ENCODE measurements at places on chromosomes 11 and 22.
A peak's percentile ranks its signal among the peaks of the same experiment; 100 is the strongest.

DNA sequence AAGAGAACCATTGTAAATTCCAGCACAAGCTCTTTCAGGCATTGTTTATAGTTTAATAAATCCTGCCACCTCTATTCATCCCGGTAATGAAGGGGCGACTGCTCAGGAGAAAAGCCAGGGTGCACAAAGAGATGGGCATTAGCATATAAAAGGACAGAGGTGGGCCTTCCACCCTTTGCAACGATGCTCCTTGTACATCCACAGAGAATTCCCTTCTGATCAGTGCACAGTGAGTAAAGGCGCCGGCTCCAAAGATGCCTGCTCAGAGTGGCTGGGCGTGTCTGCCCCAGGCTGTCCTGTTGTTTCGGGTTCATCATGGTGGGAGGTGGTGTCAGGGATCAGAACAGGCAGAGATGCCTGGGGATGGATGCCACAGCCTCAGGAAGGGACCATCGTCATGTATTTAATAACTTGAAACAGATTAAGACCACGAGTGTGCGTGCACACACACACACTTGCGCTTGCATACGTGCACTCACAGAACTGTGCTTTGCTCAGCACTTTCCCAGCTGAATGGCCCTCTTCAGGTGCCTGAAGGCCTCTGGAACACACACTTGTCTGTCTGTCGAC is 305.0 kb downstream of the TBC1D22A start:
- DNase-seq, result no peak

DNA sequence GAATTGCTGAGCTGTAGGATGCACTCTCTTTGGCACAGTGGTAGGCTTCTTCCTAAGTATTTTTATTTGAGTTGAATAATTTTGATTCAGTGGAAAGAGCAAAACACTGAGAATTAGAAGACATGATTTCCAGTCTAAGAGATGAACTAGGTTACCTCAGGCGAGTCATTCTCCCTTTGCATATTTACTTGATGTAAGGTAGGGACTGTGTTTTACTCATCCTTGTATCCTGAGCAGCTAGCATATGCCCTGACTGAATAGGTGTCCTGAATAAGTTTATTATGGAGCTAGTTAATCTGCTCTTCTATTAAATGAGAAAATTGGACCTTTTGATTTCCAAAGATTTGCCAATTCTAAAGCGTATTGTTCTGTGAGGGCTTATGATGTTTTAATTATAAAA is 50.7 kb downstream of the STIM1 start:
- peak; percentile 68 for DNase-seq

DNA sequence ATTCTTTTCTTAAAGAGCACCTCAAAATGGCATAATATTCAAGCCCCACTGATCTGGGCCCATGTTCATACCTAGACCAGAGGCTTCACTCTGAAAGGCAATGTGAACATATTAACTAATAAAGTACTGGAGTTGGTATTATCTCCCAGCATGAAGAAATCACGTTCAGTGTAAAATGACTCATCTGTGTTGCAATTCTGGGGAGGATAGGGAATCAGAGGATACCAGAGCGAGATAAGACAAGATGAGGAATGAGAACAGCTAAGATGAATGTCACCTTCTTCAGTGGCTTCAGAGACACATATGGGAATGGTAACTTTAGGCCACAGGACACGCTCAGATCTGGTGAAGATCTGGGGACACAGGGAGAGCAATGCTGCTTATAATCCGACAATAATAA is 121.1 kb downstream of the NTM start:
- peak; percentile 4 for DNase-seq

DNA sequence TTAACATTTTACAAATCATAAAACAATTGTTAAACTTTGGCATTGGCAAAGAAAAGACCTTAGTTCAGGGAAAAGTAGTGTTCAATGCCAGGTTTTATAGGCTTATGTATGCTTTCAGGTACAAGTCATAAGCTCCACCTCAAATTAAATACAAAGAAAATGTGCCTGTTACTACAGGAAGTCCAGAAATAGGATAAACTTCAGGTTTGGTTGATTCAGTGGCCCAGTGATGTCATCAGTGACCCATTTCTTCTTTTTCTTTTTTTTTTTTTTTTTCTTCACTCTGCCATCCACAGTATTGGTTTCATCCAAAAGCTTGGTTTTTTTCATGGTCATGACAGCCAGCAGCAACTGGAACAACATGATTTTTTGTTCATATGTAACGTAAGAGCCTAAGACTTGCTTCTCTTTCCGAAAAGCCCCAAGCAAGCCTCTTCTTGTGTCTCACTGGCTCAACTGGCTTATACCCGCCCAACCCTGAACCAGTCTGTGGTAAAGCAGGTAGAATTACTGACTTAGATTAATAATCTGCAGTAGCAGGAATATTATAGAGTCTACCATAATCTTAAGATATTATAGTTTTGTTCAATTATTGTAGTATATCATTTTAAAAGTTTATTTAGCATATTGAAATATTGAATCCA is 46.2 kb downstream of the TTC17 start:
- no peak for DNase-seq

DNA sequence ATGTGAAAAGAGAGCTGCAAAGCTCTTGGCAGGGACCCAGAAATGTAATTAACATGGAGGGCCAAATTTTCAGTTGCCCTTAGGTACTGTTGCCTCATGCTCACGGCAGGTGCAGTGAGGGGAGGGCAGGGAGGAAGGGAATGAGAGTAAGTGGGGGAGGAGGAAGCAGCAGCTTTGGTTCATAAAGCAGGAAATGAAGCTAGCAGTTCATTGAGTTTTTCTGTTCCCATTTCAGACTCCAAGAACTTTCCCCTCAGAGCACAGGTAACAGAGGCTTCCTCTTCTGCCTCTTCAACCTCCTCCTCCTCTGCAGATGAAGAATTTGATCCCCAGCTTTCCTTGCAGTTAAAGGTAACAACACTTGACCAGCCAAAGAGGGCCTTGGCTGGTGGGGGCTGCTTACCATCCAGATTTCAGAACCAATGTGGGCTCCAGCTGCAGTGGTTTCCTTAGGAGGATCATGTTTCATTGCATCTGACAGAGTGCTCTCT is 57.9 kb upstream of the PARVA start:
- DNase-seq, result peak; percentile 33

DNA sequence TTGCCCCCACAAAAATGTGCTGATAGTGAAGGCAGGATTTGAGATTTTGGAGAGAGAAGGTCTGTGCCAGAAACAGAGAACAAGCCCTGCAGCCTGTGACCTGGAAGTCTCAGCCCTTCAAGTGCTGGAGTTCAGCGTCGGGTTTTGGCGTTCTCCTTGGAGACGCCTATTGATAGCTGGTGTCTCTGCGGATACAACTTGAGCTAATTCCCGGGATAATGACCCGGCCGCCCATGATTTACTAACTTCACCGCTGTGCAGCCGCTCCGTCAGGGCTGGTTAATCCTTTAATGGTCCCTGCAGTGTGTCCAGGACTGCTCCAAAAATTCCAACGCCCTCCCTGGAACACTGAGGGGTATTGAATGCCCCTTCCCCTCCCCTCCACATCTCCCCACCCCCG is 76.6 kb downstream of the WT1 start:
- DNase-seq, result no peak

DNA sequence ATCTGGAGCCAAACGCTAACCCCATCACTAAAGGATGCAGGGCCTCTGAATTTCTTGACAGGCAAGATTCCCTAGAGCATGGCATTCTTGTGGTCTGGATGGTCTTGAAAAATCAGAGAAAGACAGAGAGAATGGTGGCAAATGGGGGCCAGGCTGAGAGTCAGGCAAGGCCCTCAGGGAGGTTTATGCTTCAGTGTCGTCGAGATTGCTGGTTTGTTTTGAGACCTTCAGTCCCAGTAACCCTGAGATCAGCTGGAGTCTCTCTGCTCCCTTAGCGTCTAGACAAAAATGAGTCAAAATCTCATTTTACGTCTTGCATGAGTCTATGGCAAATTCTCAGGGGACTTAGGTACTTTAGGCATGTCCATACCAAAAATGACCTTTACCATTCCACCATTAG is 539.3 kb downstream of the SOX6 start:
- peak; percentile 30 for DNase-seq

- peak; percentile 66 for DNase-seq
Measured at GRCh38 chr11:33476945-33477606, 219.9 kb downstream of the HIPK3 start.

DNA sequence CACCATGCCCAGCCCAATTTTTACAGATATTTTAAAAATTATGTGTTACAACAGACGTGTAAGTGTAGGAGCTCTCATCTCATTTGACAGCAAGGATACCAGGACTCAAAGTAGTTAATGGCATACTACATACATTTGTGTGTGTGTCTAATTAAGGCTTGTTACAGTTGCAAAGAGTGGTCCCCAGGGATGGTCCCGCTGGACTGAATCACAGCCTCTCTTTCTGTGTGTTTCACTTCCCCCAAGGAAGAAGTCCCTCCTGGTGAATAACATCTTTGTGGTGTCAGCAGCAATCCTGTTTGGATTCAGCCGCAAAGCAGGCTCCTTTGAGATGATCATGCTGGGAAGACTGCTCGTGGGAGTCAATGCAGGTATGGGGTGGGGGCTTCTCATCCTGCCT is 17.2 kb downstream of the SLC2A11 start:
- no peak for DNase-seq

GRCh38 chr11:10931761-10932670 is 74.2 kb upstream of the ZBED5 start:
- DNase-seq, result peak; percentile 22

- no peak for DNase-seq
Measured at GRCh38 chr11:121067453-121067852, 33.6 kb upstream of the TECTA start.

DNA sequence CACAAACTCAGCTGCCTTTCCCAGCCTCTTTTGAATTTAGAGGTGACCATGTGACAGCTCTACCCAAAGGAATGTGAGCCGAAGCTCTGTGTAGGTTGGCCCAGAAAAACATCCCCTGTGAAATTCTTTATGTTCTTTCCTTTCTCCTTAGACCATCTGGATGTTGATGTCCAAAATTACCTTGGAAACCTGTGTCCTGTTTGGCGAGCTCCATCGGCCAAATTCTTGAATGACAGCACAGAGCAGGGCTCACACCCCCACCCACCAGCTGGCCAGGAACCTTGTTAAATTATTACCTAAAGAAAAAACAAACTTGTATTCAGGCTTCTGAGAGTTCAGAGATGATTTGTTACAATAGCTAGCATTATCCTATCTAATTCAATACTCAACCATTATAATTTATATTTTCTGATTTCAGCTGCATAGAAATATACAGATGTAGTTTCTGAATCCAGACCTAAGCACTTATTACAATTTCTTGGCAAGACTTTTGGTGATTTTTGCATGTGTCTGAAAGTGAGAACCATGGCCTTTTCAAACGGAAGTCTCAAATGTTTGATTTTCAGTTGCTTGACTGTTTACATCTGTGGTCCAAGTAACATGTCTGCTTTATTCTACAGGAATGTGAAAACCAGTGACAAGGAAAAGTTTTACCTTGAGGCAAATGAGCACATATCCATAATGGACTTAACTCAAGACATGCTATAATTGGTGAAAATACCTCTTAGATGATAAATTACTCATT is 554.2 kb downstream of the NTM start:
- DNase-seq, result peak; percentile 90

GRCh38 chr11:125957618-125958332 is 11.9 kb downstream of the VSIG10L2 start:
- no peak for DNase-seq

GRCh38 chr11:44585421-44585820 is 20.0 kb downstream of the CD82 start:
- no peak for DNase-seq
